ENCODE measurements at places on chromosomes 12 and 14. TPM values are rescaled to one million over a fixed set of nuclear protein-coding genes. Genes with fewer than 3 reads are reported as not detected.
A peak's percentile ranks its signal among the peaks of the same experiment; 100 is the strongest.

DNA sequence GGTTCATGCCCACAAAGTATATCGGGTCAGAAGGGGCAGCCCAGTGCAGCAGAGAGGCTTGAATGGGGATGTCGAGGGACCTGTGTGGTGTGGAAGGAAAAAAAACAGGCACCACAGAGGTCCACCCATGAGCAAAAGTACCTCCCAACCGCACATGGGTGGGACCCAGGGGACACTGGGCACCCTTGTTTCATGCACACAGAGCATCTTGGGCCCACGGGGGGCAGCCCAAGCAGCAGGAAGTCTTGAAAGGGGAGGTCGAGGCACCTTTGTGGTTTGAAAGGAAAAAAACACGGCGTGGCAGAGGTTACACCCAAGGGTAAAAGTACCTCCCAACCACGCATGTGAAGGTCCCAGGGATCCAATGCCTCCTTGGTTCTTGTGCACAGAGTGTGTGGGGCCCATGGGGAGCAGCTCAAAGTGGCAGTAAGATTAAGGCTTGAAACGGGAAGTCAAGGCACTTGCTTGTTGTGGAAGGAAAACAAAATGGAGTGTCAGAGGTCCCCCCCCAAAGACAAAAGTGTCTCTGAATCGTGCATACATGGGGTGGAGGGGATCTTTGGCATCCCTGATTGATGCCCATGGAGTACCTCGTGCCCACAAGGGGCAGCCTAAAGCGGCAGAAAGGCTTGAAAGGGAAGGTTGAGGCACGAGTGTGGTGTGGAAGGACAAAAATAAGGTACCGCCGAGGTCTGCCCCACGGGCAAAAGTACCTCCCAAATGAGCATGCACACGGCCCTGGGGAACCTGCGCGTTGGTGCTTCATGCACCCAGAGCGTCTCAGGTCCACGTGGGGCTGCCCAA lies 575.5 kb downstream of the ALG10 start:
- DNase-seq: peak; percentile 10

DNA sequence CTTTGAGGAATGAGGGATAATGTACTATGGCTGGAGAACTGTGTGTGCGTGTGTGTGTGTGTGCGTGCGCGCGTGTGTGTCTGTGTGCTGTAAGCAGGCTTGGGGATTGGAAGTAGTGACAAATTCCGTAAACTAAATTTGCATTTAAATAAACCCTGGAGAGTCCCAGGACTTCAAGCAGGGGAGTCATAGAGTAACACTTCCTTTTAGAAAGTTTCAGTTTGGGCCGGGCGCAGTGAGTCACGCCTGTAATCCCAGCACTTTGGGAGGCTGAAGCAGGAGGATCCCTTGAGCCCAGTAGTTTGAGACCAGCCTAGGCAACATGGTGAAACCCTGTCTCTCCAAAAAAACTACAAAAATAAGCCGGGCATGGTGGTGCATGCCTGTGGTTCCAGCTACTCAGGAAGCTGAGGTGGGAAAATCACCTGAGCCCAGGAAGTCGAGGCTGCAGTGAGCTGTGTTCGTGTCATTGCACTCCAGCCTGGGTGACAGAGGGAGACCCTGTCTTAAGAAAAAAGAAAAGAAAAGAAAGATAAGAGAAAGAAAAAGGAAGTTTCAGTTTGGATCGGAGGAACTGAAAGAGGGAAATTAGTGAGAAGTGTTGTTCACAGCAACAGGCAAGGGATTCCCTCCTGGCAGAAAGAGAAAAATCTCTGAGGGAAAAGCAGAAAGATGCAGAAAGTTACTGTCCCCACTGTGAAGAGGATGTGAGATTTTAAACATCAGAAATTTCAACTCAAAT lies 222.7 kb upstream of the SOX5 start:
- DNase-seq: no peak

- no peak for DNase-seq
Observed at GRCh38 chr12:7989827-7990491, 42.6 kb upstream of the FOXJ2 start.

DNA sequence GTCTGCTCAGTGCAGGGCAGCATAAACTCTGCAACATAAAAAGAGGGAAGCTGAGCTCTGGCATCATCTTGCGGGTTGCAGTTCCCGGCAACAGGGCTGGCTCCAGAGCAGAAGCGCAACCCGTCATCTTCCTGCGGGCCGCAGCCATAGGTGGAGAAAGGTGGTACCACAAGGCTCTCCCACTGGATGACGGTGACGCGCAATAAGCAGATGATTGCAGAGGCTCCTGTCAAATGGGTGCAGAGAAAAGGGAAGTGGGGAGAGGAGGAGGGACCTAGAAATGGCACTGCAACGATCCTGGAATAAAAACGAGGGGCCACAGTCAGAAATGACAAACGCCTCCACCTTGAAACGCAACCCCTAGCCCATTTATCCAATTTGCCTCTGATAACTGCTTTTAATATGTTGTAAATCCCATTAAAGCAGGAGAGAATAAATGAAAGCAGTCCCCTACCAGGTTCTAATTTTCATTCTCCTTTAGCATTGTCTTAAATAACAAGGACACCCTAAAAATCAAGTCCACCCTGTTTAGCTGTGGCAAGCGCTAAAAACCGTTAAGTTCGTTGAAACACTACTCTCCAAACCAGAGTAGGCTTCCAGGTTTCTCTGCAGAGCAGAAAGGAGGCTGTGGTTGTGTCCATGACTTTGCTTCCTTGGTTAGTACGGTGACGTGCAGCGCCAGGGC lies 30.9 kb upstream of the TUBA1C start:
- DNase-seq: peak; percentile 48

- no peak for DNase-seq
Observed at GRCh38 chr12:119399301-119399700, 64.8 kb downstream of the CCDC60 start.

DNA sequence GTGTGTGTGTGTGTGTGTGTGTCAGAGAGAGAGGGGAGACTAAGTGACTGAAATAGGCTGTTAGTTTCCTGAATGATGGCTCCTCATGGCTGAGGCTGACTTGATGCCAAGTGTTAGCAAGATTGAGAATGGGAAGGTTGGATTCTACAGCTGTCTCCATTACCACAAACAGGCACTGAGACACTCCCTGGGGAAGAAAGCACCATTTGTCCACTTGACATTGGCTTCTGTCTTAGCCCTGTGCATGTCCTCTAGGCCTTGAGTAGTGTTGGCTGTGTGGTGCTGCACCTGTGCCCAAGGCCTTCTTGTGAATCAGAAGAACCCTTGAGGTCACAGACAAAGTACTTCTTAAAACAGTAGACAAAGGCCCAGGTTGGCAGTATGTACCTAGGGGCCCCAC lies 15.6 kb downstream of the ERG28 start:
- no peak for DNase-seq

- DNase-seq: no peak
Observed at GRCh38 chr14:67491741-67492507, 3.4 kb upstream of the TMEM229B start.

DNA sequence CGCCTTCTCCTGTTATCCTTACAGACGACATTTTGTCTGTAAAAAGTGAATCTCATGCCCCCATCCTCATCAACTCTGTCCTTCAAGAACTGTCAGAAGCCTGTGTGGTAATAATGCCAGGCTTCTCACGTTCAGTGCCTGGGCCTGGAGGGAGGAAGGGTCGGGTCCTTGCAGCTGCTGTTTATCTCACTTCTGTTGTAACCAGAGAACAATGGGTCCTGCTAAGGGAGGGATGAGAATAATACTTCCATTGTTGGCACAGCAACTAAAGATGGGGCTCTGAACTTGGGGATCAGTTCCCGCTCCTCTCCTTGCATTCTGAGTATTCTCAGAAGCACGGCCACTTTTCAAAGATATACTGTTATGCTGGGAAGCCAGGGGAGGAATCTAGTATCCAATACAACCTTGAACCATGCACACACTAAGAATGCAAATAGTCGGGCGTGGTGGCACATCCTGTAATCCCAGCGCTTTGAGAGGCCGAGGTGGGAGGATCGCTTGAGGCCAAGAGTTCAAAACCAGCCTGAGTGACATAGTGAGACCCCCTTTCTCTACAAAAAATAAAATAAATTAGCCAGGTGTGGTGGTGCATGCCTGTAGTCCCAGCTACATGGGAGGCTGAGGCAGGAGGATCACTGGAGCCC lies 38.8 kb upstream of the NINJ2 start:
- DNase-seq: no peak

- no peak for DNase-seq
Observed at GRCh38 chr14:92635031-92635430, 113.4 kb downstream of the LGMN start.

GRCh38 chr14:87050421-87050820 lies 942.6 kb downstream of the GALC start:
- DNase-seq: no peak

- DNase-seq: no peak
Observed at GRCh38 chr14:71094722-71095121, 187.5 kb downstream of the PCNX1 start.

DNA sequence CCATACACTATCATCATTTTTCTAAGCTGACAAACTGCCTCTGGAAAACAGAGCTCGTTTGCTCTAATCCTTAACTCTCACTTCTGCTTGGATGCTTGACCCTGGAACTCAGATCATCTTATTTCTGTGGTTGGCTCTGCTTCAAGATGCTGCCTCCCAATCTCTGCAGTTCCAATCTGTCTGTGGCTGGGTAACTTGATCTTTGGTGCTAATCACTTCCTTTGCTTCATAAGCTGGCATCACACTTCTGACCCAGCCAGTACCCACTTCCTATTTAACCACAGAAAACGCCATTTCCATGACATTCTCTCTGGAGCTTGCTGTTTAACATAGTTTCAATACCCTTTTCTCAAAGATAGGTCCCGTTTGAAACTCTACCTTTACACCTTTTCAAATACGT lies 254.2 kb downstream of the ACSS3 start:
- DNase-seq: no peak

GRCh38 chr12:125122668-125123067 lies 57.4 kb downstream of the AACS start:
- DNase-seq: no peak

DNA sequence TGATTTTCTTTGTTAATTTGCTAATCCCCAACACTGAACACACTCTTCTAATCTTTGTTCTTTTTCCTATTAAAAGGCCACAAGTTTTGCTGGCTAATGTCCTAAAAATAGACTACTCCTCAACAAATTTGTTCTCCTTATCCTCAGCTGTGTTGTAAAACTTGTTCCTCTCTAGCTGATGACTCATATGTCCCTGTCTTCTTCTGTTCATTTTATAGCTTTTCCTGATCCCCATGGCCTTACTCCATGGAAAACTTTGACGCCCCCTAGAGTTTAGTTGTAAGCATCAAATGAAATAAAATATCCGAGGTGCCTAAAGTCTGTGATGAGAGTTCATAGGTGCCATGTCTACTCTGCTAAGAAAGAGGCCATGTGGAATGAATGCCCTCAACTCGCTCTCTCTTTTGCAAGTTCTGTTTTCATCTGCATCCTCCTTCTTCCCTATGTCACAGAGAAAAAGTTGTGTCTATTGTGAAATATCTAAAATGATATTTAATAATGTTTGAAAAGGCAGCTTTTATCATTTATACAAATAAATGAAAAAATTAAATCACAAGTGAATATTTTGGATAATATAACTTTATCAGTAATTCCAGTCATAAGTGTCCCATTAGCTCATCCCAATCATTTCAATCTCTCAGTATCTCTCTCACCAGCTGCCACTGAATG lies 237.9 kb downstream of the IPO8 start:
- no peak for DNase-seq

DNA sequence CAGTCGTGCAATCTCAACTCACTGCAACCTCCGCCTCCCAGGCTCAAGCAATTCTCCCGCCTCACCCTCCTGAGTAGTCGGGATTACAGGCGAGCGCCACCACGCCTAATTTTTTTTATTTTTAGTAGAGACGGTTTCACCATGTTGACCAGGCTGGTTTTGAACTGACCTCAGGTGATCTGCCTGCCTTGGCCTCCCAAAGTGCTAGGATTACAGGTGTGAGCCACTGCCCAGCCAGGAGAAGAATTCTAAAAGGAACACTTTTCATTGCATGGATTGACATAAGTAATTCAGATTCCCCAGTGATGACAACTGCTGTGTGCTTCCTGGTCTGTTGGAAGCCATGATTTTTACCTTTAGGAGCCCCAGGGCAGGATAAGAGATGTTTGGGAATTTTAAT lies 22.1 kb downstream of the DMAC2L start:
- DNase-seq: no peak

GRCh38 chr14:69317780-69318179 lies 57.8 kb downstream of the GALNT16 start:
- DNase-seq: peak; percentile 21

GRCh38 chr12:80861641-80862378 lies 75.9 kb downstream of the LIN7A start:
- no peak for DNase-seq

- DNase-seq: no peak
Observed at GRCh38 chr12:49440035-49440434, 72.8 kb downstream of the SPATS2 start.

The GPR68 gene
- 2.4 TPM for total RNA-seq

The NANOG gene
- total RNA-seq: not detected

The C2CD5 gene
- 62.4 TPM for total RNA-seq

The KRT2 gene
- not detected for total RNA-seq
